AG04450 (cell line): ENCODE measurements at places on chromosomes 1 and 21. TPM values are rescaled to one million over a fixed set of nuclear protein-coding genes. Genes with fewer than 3 reads are reported as not detected.

PPFIA4 gene
- polyA plus RNA-seq, result 0.82 and 1.5 TPM in 2 replicates

FTCD gene
- polyA plus RNA-seq, result not detected in 2 replicates

ST6GALNAC5 gene
- 1.4 and 1.6 TPM in 2 replicates for polyA plus RNA-seq

CCDC30 gene
- polyA plus RNA-seq, result 0.42 and 0.61 TPM in 2 replicates

HSF2BP gene
- polyA plus RNA-seq, result 1.0 and 1.1 TPM in 2 replicates

RC3H1 gene
- polyA plus RNA-seq, result 13.3 and 13.9 TPM in 2 replicates

KCNJ9 gene
- not detected in 2 replicates for polyA plus RNA-seq

NTNG1 gene
- polyA plus RNA-seq, result 0.32 and 0.40 TPM in 2 replicates

TRIM17 gene
- 0.16 and 0.27 TPM in 2 replicates for polyA plus RNA-seq

GPR37L1 gene
- polyA plus RNA-seq, result not detected in 2 replicates

PTGER3 gene
- polyA plus RNA-seq, result not detected in 2 replicates

DNAJC11 gene
- polyA plus RNA-seq, result 38.9 and 41.9 TPM in 2 replicates

OR6K3 gene
- not detected in 2 replicates for polyA plus RNA-seq

CDCA8 gene
- polyA plus RNA-seq, result 7.1 and 9.6 TPM in 2 replicates

TEX38 gene
- polyA plus RNA-seq, result not detected in 2 replicates

TTC39A gene
- 0.21 and 0.46 TPM in 2 replicates for polyA plus RNA-seq

ZRANB2 gene
- 81.7 and 126 TPM in 2 replicates for polyA plus RNA-seq

PLD5 gene
- polyA plus RNA-seq, result not detected in 2 replicates

SMIM11 gene
- polyA plus RNA-seq, result 7.5 and 15.1 TPM in 2 replicates

LRRIQ3 gene
- 1.1 and 1.5 TPM in 2 replicates for polyA plus RNA-seq

TAL1 gene
- polyA plus RNA-seq, result not detected in 2 replicates

PAPPA2 gene
- 0.16 and 0.29 TPM in 2 replicates for polyA plus RNA-seq

PTPN22 gene
- polyA plus RNA-seq, result 0.17 and 0.21 TPM in 2 replicates
